ENCODE measurements at places on chromosomes 7 and 10.

GRCh38 chr7:3650844-3651243, 349.8 kb downstream of the SDK1 start:
- no peak for DNase-seq

- peak; percentile 52 for DNase-seq
Observed at GRCh38 chr7:155456738-155457543, 988 bp upstream of the EN2 start.

DNA sequence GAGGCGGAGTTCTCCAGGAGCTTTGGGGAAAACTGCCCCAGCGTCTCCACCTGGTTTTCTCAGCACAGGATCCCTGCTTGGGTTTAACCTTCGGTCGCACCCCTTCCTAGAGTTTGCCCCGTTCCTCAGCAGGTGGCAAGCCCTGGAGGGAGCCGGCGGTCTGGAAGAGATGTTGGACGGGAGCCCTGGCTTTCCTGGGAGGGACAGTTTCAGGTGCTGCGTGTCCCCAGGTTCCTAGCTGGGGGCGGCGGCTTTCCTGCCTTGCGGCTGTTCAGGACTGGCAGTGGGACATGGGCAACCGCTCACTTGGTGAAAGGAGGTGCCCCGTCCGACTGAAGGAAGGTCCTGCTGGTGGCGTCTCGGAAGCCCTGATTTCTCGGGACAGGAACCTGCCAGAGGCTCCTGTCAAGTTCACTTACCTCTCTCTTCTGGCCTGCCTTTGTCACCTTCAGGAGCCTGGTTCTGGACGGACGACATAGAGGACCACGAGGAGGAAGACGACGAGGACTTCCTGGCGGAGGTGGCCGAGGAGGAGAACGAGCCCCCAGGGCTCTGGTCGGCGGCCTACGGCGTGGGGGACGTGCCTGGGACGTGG, 14.8 kb downstream of the ZNF316 start:
- no peak for DNase-seq

DNA sequence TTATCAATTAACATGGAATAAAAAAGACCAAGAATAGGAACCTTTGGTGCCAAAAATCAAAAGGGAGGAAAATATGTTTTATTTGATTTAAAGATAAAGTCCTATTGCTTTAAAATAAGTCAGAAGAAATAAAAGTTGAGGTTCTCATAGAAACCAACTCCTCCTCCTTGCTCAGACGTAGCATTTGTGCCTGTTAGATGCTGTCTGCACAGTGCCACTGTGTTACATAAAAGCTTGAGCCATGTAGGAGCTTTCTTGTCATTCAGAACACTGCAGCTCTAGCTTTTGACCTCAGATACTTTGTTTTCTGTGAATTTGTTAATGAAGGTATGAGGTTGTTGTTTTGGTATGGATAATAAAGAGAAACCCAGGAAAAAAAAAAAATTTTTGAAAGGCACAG, 50.3 kb downstream of the LRRC4 start:
- no peak for DNase-seq

DNA sequence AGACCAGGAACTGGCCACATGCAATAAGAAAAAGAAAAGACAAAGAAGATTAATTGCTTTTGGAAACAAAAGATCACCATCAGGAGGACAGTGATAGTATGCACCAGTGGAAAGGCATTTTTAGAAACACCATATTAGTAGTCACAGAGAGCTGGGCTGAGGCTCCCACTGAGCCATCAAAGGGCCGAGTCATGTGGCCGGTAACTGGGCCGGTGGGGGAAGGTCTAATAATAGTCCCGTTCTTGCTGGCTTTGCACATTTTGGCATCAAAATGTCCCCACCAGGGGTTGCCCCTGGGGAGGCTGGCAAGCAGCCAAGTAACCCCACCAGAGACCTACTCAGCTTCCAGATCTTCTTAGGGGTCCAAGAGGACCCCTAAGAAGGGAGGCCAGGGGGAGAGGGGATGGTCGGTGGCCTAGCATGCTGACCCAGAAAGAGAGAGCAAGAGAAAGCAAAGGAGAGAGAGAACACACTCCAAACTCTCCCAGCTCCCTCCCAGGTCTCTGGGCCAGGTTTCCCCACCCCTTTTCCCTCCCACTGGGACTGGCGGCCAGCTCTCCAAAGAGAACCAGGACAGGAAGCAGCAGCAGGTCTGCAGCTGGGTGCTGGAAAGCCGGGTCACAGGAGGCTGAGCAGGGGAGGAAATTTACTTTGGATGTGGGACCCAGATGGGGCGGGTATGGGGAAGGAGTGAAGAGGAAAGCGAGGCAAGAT, 70.2 kb upstream of the FGFR2 start:
- peak; percentile 64 for DNase-seq

All from astrocyte of the spinal cord (primary cell).